Trophoblast cell (in vitro differentiated cells and primary cell): ENCODE measurements at places on chromosomes 6 and 20.

DNA sequence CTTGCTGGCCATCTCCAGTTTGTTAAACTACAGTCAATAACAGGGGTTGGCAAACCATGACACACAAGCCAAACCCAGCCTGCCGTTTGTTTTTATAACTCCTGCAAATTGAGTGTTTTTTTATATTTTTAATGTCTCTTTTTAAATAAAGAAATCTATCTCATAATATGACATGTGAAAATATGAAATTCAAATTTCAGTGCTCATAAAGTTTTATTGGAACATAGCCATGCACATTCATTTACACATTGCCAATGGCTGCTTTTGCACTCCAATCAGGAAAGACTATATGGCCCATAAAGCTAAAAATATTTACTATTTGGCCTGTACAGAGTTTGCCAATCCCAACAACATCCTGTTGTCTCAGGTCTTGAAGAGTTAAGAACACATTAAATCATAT lies 129.0 kb upstream of the SRSF6 start:
- no peak overlapping the region for H3K4me3 ChIP-seq
- H3K27me3 ChIP-seq = no peaks in the 10 kb centered on the region
- no peak overlapping the region for H3K27ac ChIP-seq
- H3K4me1 ChIP-seq = no peaks in the 10 kb centered on the region
- no peaks in the 10 kb centered on the region for H3K36me3 ChIP-seq
- DNase-seq = no peak

- no peaks in the 10 kb centered on the region for H3K27me3 ChIP-seq
- H3K4me1 ChIP-seq = peaks cover 14% of the 10 kb centered on the region
- no peak for DNase-seq
- H3K4me3 ChIP-seq = no peak overlapping the region
- no peak overlapping the region for H3K27ac ChIP-seq
Observed at GRCh38 chr6:53532942-53533341, 12.0 kb downstream of the GCLC start.

- no peaks in the 10 kb centered on the region for H3K27me3 ChIP-seq
- H3K27ac ChIP-seq = no peak overlapping the region
- H3K4me1 ChIP-seq = no peaks in the 10 kb centered on the region
- no peak overlapping the region for H3K4me3 ChIP-seq
- no peak for DNase-seq
- H3K36me3 ChIP-seq = peaks cover 4% of the 10 kb centered on the region
Observed at GRCh38 chr6:129608886-129609537, 101.0 kb downstream of the ARHGAP18 start.

DNA sequence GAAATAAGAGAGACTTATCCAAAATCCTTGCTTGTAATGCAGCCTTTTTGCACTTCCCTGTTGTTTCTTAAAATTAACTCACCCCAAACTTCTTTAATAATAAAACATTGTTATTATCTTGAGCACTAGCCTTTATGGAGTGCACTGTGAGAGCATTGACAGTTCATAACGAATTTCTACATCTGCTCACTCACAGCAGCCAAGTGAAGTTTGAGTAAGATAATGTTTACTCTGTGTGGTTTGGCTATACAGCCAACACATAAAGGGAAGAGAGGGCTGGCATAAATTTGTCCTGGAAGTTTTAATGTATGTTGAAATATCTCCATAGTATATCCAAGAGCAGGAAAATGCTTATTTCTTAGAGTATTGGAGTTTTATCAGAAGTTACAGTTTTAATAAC lies 227.9 kb downstream of the FRK start:
- H3K4me3 ChIP-seq = no peak overlapping the region
- H3K27ac ChIP-seq = no peak overlapping the region
- no peaks in the 10 kb centered on the region for H3K36me3 ChIP-seq
- DNase-seq = no peak
- H3K27me3 ChIP-seq = no peaks in the 10 kb centered on the region
- no peaks in the 10 kb centered on the region for H3K4me1 ChIP-seq

- H3K36me3 ChIP-seq = peaks cover 2% of the 10 kb centered on the region
- H3K4me1 ChIP-seq = no peaks in the 10 kb centered on the region
- no peak overlapping the region for H3K27ac ChIP-seq
Observed at GRCh38 chr6:100626721-100627120, 162.0 kb upstream of the SIM1 start.

- no peak for DNase-seq
- H3K4me3 ChIP-seq = no peak overlapping the region
- no peak overlapping the region for H3K27ac ChIP-seq
Observed at GRCh38 chr20:329851-330232, 4.5 kb downstream of the SOX12 start.

DNA sequence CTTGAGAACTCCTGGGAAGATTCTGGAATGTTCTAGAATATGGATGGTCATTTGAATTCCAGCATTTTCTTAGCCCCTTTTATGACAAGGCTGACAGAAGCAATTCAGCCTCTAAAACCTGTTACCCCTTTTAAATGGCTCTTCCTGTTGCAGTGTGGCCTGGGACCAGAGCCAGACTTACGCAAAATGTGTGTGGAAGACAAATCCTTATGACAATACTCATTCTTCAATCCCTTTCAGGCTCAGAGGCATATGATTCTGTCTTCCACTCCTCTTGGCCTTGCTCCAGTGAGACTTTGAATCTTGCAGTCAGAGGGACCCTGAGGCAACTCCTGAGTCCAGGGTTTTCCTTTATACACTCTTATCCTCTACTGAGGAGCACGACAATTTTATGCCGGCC lies 287.0 kb downstream of the CLIC5 start:
- no peaks in the 10 kb centered on the region for H3K27me3 ChIP-seq
- H3K36me3 ChIP-seq = no peaks in the 10 kb centered on the region
- H3K4me3 ChIP-seq = no peak overlapping the region

DNA sequence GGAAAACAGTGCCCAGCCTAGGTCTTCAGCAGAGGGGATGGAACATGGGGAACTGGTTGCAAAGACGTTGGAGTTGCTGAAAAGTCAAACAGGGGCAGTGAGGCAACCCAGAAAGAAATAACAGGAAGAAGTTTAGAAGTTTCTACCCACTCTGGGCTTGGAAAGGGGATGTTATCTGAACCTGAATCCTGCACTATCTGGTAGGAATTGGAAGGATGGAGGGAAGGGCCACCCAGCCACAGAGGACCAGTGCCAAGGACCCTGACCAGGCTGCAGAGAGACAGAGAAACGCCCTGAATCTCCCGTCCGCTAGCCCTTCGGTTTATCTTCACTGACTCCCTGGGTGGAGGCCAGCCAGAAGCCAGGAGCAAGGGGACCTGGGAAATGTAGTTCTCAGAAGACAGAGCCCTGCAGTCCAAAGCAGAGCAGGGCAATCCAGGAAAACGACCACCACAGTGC lies 217.3 kb upstream of the RREB1 start:
- peaks cover 12% of the 10 kb centered on the region for H3K4me1 ChIP-seq
- peak overlapping the region; percentile 30 for H3K27ac ChIP-seq
- H3K27me3 ChIP-seq = no peaks in the 10 kb centered on the region
- no peak for DNase-seq
- H3K4me3 ChIP-seq = no peak overlapping the region

DNA sequence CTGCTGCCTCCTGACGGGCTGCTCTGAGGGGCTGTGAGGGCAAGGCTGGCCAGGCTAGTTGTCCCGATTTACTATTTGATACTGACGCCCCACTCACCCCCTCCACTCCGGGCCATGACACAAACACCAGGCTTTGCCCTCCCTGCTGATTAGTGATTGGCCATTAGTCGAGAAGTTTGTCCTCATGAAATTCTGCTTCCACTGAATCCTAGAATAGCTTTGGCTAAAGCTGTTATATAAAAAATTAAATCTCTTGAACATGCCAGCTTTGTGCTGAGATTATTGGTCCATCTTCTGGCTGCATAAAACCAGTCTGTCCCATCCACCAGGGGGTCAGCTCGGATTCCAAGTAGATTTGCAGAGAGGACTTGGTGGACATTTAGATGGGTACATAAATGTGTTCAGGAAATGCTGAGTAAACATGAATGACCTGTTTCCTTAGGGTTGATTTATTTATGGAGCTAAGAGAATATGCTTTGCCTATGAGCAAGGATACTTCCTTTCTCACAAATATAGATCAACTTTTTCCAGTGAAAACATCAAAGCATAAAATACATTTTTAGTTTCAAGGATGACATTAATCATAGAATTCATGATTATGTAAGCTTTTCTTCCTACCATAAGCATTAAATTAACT lies at the start of gene GABRR2:
Gene GABRR2 (minus strand): TSS at position 51 of the 637 bp plus-strand sequence. CDS start 134 bp downstream, outside the sequence.
- H3K27ac ChIP-seq = no peak within 1 kb of the TSS
- DNase-seq = no peak
- H3K27me3 ChIP-seq = no peaks in the 10 kb centered on the region
- peaks cover 7% of the 10 kb centered on the region for H3K36me3 ChIP-seq

GRCh38 chr20:16955971-16956370 lies 207.8 kb downstream of the OTOR start:
- H3K4me1 ChIP-seq = no peaks in the 10 kb centered on the region
- H3K27ac ChIP-seq = no peak overlapping the region
- no peak overlapping the region for H3K4me3 ChIP-seq
- H3K36me3 ChIP-seq = no peaks in the 10 kb centered on the region
- no peaks in the 10 kb centered on the region for H3K27me3 ChIP-seq

GRCh38 chr6:34696189-34696738 lies 303 bp downstream of the ILRUN start:
- peak overlapping the region; percentile 94 for H3K4me3 ChIP-seq
- H3K36me3 ChIP-seq = no peaks in the 10 kb centered on the region
- H3K27me3 ChIP-seq = no peaks in the 10 kb centered on the region
- peaks cover 6% of the 10 kb centered on the region for H3K4me1 ChIP-seq
- peak overlapping the region; percentile 61 for H3K27ac ChIP-seq
- peak; percentile 34 for DNase-seq

DNA sequence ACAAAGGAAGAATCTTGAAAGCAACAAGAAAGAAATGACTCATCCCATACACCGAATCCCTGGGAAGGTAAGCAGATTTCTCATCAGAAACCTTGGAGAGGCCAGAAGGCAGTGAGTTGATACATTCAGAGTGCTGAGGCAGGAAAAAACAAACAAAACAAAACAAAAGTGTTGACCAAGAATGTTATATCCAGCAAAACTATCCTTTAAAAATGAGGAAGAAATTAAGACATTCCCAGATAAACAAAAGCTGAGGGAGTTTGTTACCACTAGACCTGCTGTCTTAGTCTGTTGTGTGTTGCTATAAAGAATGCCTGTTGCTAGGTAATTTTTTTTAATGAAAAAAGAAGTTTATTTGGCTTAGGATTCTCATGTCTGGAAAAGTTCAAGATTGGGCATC lies 33.7 kb upstream of the PPP1R3G start:
- DNase-seq = no peak
- no peak overlapping the region for H3K27ac ChIP-seq
- H3K4me1 ChIP-seq = no peaks in the 10 kb centered on the region
- no peak overlapping the region for H3K4me3 ChIP-seq

GRCh38 chr20:35600993-35601973 lies 14.3 kb upstream of the SPAG4 start:
- H3K36me3 ChIP-seq = no peaks in the 10 kb centered on the region
- peak; percentile 67 for DNase-seq
- peaks cover 25% of the 10 kb centered on the region for H3K27me3 ChIP-seq
- peaks cover 9% of the 10 kb centered on the region for H3K4me1 ChIP-seq
- peak overlapping the region; percentile 49 for H3K4me3 ChIP-seq

DNA sequence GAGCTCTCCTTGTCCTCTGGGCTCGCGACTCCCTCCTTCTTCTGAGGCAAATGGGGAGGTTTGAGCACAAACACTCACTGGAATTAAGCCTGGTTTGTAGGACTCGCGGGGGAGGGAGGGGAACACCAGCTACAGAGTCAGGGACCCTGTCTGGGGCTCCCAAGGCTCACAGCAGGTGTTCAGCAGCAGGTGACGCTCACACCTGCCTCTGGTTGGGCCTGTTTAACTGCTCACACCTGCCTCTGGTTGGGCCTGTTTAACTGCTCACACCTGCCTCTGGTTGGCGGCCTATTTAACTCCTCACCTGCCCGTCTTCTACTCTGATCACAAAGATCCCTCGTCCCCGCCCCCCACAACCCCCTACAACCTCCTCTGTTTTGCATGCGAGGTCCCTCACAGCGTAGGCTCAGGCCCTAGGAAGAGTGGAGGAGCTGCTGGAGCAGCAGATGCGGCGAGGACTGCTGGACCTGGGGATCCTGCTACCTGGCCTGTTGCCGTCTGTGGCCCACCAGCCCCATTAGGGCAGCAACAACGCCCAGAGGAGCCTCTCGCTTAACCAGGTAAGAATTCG lies 181.9 kb downstream of the ERMARD start:
- H3K27ac ChIP-seq = no peak overlapping the region
- H3K4me3 ChIP-seq = no peak overlapping the region
- peaks cover 20% of the 10 kb centered on the region for H3K4me1 ChIP-seq
- H3K27me3 ChIP-seq = no peaks in the 10 kb centered on the region
- DNase-seq = no peak
